DMS 273 treated with DMSO at 0.1 percent for 48 hours (cell line): ENCODE measurements at places on chromosomes 7 and 10.

- DNase-seq: no peak
These were observed 22.2 kb downstream of the LIPK start for GRCh38 chr10:88728107-88728763.

DNA sequence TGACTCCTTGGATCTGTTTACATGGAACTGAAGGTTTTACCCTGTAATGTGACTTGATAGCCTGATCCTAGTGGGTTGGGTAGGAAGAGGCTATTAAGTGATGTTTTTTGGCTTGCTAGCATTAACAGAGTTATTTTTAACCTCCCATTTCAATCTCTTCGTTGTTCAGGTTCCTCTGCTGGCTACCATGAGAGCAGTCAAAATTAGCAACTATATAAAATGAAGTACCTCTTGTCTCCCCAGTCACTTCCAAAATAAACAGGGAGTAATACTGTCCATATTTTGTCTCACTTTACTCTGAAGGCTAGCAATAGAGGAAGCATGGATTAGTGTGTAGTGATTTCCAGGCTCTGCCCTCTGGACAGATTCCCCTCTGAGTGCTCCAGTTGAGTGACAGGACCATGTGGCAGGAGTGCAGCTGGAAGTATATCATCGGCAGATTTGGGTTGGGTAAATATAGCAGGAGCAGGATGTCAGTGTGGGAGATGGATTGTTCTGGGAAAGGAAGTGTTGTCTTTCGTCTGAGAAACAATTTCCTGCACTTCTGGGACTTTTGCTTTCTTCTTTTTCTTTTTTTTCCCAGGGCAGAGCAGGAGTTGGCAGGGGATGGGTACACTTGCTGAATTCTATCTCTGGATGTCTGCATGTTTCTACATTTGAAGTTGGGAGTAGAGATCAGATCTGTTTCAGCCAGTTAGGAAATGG is 35.2 kb downstream of the GBF1 start:
- peak; percentile 64 for DNase-seq

DNA sequence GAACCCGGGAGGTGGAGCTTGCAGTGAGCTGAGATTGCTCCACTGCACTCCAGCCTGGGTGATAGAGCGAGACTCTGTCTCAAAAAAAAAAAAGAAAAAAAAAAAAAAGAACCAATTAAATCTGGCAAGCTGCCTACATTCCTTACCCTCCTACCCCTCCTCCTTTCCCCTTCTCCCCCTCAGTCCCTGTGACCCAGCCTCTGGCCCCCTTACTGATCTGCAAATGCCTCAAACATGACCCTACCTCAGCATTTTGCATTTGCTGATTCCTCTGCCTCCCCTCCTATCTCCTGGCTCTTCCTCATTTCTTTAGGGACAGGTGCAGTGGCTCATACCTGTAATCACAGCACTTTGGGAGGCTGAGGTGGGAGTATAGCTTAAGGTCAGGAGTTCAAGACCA is 19.3 kb downstream of the CDHR3 start:
- no peak for DNase-seq

- DNase-seq: no peak
These were observed 51.6 kb upstream of the AQP1 start for GRCh38 chr7:30859940-30860496.

- no peak for DNase-seq
These were observed 7.7 kb upstream of the INSIG1 start for GRCh38 chr7:155289949-155290501.

- no peak for DNase-seq
These were observed 267.2 kb upstream of the MGMT start for GRCh38 chr10:129199826-129200225.

DNA sequence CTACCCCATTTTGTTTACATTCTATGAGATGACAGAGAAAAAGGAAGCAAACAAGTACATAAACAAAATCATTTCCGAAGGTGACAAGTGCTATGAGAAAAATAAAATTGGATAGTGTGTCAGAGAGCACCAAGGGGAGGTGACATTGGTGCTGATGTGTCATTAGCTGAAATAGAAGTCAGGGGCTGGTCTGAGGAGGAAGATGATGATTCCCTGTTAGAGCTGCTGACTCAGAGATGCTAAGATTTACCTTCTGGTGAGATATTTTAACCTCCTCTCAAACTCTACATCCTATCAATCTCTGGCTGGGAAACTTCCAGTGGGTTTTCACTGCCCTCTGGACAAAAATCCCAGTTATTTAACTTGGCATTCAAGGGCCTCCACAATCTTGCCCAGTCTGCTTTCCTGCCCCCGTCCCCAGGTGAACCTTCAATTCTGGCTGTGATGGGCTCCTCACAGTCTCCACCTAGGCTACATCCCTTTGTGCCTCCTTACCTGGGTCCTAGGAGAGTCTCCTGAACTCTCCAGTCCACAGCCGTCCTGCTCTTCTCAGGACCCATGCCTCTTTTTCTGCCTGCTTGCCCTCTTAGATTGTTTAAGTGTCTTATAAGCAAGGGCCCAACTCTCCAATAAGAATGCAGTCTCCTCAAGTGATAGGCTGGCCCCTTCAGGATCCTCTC is 26.6 kb downstream of the DUSP5 start:
- DNase-seq: no peak

GRCh38 chr10:62614389-62615157 is 189.9 kb upstream of the ADO start:
- DNase-seq: no peak
